ENCODE measurements at places on chromosomes 4 and X.

DNA sequence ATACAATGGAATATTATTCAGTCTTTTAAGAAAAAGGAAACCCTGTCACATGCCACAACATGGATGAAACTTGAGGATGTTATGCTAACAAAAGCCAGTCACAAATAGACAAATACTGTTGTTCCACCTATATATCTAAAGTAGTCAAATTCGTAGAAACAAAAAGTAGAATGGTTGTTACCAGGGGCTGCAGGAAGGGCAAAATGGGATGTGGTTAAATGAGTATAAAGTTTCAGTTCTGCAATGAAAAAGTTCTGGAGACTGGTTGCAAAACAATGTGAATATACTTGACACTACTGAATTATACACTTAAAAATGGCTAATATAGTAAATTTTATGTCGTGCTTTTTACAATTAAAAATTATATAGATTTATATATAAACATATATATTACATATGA lies 12.2 kb downstream of the SPOCK3 start:
- no peak for DNase-seq

DNA sequence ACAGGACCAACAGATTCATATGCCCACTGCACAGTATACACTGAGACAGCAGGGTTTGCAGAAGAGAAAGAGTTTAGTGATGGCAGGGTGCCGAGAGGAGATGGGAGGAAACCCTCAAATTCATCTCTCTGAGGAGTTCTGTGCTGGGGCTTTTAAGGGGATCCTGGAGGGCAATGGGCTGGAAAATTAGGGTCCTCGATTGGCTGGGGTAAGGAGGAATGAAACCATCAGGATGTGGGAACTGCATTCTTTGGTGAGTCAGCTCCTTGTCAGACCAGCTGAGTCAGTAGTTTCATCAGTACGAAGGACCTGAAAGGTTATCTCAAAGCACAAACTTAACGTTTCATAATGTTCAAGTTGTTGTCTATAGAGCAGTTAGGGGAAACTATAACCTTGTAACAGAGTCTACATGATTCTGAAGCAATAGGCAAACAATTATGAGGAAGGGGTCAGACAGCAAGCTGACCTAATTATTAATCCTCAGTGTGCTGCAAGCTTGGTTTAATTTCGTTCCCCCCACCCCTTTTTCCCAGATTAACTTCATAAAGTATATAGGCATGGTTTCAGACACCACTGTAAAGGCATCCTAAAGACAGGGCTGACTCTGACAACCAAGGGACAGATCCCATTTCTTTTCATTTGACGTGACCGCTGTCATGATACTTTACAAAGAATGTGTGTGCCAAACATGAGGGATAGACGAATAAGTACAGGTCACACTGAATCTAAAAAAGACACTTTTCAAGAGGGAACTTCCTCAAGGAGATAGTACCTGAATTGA lies 1.5 kb upstream of the MSMO1 start:
- no peak for DNase-seq

- no peak for DNase-seq
These were observed 417.4 kb downstream of the PACRGL start for GRCh38 chr4:21117541-21118180.

- DNase-seq: no peak
These were observed 111.5 kb downstream of the NR3C2 start for GRCh38 chr4:148330724-148331123.

DNA sequence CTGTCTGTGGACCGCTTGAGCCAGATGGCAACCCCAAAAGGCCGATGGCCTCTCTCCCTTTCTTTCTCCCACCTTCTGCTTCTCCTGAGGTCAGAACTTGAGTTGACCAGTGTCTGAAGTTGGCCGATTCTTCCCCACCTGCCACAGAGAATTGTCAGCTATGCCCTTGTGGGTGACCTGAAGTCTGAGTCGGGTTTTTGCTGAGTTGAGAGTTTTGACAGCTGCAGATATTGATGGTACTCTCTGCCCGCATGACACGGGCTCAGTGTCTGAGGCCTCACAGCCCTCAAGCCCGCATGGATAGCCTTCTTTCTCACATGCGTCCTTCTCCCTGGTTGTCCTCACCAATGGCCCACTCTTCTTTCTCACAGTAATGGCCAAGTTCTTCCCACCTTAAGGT lies 111.0 kb downstream of the EFNB1 start:
- no peak for DNase-seq

- no peak for DNase-seq
These were observed 18.2 kb downstream of the MRFAP1 start for GRCh38 chr4:6658597-6659075.

- no peak for DNase-seq
These were observed 78.4 kb downstream of the PPEF2 start for GRCh38 chr4:75823812-75824211.

GRCh38 chrX:30504309-30504708 lies 73.3 kb downstream of the TASL start:
- DNase-seq: no peak

- no peak for DNase-seq
These were observed 46.5 kb upstream of the HMX1 start for GRCh38 chr4:8917868-8918783.

DNA sequence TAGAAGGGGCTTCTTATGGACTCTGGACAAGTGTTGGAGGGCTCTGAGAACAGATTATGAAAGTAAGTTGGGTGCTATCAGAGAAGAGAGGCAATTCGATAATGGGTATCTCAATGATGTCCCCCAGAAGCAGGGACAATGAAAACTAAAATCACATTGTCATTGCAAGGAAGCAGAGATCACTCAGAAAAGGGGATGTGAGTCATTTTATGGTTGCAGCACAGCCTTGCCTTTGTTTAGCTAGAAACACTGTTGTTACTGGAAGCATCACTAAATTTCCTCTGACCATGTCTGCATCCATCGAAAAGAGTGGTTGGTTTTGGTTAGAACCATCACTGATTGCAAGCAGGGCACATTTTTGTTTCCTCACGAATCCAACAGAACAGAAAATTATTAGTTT lies 246.8 kb upstream of the NWD2 start:
- no peak for DNase-seq

DNA sequence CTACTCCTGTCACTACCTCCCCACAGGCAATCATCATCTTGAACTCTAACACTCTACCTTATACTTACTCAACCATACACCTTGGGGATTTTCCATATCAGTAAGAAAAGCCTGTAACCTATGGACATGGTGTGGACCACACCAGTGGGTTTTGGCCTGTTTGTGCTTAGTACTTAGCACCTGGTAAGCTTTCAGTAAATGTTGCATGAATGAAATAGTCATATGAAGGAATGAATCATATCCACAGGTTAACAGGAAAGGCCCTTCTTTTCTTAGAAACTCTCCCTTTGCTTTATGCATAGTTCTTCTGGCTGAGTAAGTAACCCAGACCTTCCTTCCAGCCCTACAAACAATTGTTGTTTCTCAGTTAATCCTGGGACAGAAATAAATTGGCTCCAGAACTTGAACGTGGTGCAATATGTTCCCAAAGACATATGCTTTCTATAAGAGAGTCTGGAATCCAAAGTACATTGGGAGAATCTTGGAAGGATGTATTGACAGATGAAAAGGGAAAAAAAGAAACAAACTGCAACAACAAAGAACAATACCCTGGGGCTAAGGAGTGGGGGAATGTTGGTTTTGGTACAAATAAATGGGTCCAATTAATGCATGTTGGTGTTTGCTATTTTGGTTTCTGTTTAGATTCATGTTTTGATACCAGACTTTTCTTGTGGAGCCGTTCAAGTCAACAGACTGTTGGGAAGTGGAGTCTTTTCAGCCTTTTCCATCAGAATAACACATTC lies 27.8 kb downstream of the RASL11B start:
- DNase-seq: no peak

DNA sequence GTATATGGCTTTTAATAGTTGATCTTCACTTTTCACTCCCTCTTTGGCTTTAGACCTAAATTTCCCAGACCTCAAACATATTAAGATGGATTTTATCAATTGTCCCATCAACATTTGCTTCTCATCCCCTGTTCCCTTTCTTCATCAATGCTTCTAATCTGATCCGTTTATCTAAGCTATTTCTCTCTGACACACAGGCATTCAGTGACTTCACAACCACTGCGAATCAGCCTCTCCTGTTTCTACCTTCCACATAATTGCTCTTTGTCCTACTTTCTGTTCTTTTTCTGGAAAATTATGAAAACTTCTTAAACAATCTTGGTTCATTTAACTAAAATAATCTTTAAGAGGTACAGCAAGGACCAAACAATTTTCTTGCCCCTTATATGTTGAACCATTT lies 115.2 kb downstream of the GLRA3 start:
- DNase-seq: no peak

DNA sequence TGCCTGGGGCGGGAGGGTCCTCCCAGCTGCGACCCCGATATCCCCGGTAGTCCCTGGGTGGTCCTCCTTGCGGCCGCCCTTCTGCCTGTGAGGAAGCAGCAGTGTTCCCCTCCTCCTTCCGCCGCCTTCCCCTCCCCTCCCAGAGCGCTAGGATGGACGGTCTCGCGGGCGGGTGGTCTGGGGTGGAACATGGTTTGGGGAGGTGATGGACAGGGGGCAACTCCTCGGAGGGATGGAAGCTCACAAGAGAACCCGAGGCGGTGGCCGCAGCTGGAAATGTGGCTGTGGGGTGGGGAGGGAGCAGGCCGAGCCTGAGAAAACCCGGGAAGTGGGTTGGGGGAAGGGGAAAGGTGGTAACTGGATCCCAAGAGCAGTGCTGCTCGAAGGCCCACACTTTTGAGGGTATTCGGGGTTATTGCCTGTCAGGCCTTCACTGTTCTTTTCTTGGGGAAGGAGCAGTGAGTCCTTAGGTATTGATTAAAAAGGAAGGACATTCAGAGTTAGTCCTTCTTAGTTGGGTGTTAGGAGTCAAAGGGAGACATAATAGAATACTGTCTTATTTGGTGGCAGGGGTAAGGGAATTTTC lies 581 bp downstream of the UBE2K start:
- peak; percentile 36 for DNase-seq

DNA sequence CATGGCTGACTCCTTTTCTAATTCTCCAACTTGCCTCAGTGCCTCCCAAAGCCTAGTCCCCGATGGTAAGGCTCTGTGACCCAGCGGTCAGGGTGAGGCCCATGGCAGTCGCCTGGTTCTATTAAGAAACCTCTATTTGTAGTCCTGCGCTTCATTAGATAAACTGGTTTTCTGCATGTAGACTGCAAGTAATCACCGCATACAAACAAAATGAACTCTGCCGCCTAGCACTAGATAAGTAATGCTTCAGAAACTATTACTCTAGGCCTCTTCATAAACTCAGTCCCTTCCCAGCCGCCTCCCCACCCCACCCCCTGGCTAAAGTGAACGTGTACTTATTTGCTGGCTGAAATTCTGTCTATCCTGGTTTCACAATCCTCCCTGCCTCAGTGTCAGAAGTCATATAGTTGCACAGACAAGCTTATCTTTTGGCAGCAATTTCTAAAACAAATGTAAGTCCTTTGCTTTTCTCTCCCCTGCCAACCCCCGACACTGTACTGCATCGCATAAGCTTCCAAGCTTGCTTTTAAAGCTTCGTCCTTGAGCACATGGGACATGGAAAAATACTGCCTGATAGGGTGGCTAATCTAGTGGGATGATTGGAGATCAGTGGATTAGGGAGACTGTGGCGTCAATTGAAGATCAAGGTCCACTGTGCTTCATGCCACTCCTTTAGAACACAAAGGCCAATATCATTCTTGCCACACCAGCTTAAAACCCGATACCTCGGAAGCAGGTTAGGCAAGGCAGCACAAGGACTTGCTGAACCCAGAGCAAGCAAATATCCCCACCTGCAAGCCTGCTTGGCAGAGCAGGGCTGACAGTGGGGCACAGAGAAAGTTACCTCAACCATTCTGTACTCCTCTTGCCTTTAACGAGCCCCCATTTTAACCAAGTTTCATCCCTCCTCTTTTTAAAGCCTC lies 125.8 kb downstream of the IRF2 start:
- peak; percentile 87 for DNase-seq

GRCh38 chr4:20299515-20299914 lies 47.8 kb downstream of the SLIT2 start:
- no peak for DNase-seq

DNA sequence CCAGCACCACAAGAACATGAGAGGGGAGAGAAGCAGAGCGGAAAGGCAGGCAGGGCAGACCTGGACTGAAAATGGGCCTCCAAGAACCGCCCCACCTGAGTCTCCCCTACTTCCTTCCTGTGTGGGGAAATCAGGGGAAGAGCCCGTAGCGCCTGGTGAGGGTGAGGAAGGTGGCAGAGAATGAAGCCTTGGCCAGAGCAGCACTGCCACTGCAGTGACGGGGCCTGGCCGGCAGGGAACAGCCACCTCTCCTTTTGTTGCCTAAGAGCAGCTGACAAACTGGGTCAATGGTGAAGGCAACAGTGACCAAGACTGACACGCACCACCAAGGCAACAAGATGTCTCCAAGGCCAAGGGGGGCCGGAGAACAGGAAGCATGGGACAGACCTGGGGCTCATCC lies 58.4 kb upstream of the CBR4 start:
- no peak for DNase-seq

DNA sequence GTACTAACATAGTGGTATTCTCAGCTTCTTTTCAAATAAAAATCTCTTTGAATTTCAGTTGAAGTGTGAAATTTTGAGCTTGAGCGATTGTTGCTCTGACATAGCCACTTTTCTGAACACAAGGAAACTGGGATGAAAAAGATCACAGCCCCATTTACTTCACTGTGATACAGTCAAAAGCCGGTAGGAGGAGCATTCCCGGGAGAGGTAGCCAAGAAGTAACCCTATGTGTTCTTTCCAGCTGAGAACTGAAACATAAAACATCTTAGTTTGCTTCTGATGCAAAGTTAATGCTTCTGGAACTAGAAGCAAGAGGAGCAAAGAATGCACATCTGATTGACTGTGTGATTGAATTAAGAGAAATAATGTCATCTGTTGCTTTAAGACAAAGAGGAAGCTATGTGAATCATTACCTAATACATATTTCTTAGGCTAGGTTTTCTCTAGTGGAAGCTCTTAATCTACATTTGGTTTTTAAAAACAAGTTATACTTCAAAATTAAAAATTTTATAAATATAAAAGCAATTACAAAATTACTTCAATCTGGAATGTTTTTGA lies 88.3 kb upstream of the UNC5C start:
- DNase-seq: no peak

GRCh38 chr4:74953647-74954046 lies 20.7 kb downstream of the PARM1 start:
- DNase-seq: peak; percentile 64

DNA sequence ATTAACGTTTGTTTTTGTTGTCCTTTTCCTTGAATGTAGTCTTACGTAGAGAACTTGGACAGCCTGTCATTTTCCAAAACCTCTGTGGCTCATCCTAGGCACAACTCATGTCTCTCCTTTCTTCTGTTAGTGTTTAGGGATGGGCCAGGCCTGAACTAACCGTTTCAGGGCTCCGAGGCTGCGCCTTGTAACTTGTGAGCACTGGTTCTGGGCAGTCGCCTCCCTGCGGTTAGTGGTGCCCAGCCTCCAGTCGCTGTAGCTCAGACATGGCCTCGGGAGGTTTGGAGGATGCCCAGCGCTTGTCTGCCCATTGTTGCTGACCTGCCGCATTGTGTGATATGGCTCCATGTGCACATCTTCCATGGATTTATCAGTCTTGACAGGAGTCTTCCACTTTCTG lies 32.8 kb downstream of the TMEM131L start:
- no peak for DNase-seq

DNA sequence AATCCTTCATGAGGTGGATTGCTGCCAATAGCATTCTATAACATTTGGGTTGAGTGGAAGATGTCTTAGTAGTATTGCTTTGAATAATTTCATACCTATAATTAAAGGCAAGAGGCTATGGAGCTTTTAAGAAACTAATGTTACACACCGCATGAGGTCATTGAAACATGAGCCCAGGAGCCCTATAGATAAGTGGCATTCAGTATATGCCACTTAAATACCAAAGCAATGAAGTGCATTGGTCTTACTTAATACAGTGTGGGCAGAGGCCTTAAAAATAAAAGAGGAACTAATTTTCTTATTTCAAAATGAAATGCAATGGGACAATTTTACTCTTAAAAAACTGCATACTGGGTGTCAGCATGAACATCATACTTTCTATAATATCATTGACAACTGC lies 47.5 kb downstream of the SPATA18 start:
- DNase-seq: no peak

Data from gastrocnemius medialis (tissue), 4 donors.